ENCODE measurements at places on chromosomes 2 and 18.

DNA sequence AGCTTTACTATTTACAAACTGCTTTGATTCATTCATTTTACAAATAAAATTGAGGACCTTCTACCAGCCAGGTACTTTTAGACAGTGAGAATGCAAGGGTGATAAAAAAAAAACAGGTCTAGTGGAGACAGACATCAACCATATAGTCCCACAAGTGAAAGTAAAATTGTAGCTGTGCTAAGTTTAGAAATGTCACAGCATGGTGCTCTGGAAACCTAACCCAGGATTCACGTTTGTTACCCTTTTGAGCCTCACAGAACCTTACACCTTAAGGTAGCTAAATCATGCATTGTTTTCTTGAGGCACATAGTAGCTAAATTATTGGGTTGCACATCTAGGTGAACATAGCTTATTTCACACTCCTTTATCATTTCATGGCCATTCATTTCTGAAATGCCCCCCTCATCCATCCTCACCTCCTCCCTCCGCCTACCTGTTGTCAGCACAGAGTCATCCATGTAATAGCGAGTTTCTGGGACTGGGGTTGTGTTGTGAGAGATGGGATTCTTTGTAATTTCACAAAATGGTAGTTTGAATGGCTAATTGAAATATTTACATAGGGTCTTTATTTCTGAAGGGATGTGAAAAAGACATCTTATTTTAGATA lies 7.1 kb downstream of the MTA3 start:
- DNase-seq, result no peak

DNA sequence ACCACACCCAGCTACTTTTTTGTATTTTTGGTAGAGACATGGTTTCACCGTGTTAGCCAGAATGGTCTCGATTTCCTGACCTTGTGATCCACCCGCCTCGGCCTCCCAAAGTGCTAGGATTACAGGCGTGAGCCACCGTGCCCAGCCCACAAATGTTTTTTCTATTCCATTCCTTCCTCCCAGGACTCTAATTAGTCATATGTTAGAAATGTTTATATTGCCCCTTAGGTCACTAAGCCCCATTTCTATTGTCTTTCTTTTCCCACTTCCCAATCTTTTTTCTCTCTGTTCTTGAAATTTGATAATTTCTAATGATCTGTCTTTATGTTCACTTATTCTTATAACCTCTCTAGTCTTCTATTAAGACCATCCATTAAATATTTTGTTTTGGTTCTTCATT lies 31.3 kb upstream of the CDCA7 start:
- DNase-seq, result no peak

DNA sequence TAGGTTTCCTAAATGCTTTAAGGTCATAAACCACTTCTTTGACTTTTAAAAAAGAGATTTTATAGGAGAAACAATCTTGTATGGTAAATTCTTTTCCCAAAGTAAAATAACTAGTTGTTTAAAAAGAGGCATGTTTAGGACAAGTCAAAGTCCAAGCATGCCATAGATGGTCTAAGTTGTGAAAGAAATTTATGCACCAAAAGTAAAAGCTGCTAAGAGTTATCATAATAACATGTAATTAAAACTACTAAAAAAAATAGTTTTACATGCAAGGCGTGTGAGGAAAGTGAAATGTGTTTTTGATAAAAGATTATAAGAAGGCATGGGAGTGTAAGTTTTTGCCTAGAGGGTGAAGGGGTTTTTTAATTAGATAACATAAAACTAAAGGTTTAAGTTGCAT lies 22.5 kb downstream of the FAM210A start:
- no peak for DNase-seq

GRCh38 chr2:236603361-236604015 lies 33.9 kb downstream of the ACKR3 start:
- DNase-seq, result no peak

GRCh38 chr2:17363846-17364245 lies 154.4 kb downstream of the RAD51AP2 start:
- no peak for DNase-seq

- DNase-seq, result no peak
Measured at GRCh38 chr2:204258890-204259289, 286.4 kb upstream of the PARD3B start.

GRCh38 chr2:120105360-120105759 lies 92.5 kb downstream of the EPB41L5 start:
- no peak for DNase-seq

DNA sequence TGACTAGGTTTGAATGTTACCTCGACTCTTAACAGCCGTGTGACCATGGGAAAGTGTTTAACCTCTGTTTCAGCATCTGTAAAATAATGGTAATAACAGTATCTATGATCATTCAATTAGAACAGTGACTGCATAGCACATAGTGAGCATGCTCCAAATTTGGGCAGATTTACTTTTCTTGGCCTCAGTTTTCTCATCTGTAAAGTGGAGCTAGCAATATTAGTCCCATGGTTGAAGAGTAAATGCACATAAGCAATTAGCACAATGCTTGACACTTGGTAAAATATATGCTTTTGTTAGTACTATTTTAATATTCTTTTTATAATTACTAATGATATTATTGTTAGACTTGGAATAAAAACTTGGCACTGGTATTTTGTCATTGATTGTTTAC lies 66.4 kb upstream of the TANC1 start:
- DNase-seq, result no peak

All from fibroblast of skin of left quadriceps (primary cell).